ENCODE measurements at places on chromosomes 13 and 19. TPM values are rescaled to one million over a fixed set of nuclear protein-coding genes. Genes with fewer than 3 reads are reported as not detected.

LGALS16 gene
- not detected for total RNA-seq

ZNF792 gene
- 3.9 TPM for total RNA-seq

ZNF284 gene
- total RNA-seq = 5.0 TPM

MCOLN1 gene
- 2.5 TPM for total RNA-seq

KIR2DL4 gene
- total RNA-seq = not detected

MISP3 gene
- total RNA-seq = under 0.01 TPM

UTP14C gene
- 16.4 TPM for total RNA-seq

GRCh38 chr19:15702534-15702930 is 25.3 kb upstream of the OR10H2 start:
- H3K4me1 ChIP-seq = no peaks in the 10 kb centered on the region
- H3K4me3 ChIP-seq = no peak overlapping the region
- H3K27me3 ChIP-seq = no peaks in the 10 kb centered on the region
- H3K27ac ChIP-seq = no peak overlapping the region
- DNase-seq = no peak
- H3K36me3 ChIP-seq = no peaks in the 10 kb centered on the region

- peak overlapping the region; percentile 1 for H3K4me3 ChIP-seq
- H3K36me3 ChIP-seq = peaks cover 11% of the 10 kb centered on the region
- peak; percentile 67 for DNase-seq
Measured at GRCh38 chr19:47226426-47227351, 4.3 kb downstream of the BBC3 start.

DNA sequence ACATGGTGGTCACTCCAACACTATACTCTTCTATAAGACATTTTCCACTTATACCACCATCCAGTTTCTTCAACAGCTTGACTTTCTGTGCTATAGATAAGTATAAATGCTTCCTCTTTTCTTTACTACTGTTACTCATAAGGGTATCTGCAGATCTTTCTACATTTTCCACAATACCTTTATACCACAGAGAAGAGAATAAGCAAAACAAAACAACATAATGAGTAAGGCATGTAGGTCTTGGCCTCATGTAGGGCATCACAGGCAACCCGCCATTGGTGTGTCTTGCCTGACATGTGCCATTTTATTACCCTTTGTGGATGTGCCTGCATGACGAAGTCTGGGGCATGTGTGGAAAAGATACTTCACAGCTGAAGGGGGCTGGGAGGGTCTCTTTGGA is 265.3 kb upstream of the STARD13 start:
- no peak overlapping the region for H3K27ac ChIP-seq
- H3K27me3 ChIP-seq = no peaks in the 10 kb centered on the region
- DNase-seq = no peak
- H3K36me3 ChIP-seq = no peaks in the 10 kb centered on the region
- peaks cover 4% of the 10 kb centered on the region for H3K4me1 ChIP-seq

DNA sequence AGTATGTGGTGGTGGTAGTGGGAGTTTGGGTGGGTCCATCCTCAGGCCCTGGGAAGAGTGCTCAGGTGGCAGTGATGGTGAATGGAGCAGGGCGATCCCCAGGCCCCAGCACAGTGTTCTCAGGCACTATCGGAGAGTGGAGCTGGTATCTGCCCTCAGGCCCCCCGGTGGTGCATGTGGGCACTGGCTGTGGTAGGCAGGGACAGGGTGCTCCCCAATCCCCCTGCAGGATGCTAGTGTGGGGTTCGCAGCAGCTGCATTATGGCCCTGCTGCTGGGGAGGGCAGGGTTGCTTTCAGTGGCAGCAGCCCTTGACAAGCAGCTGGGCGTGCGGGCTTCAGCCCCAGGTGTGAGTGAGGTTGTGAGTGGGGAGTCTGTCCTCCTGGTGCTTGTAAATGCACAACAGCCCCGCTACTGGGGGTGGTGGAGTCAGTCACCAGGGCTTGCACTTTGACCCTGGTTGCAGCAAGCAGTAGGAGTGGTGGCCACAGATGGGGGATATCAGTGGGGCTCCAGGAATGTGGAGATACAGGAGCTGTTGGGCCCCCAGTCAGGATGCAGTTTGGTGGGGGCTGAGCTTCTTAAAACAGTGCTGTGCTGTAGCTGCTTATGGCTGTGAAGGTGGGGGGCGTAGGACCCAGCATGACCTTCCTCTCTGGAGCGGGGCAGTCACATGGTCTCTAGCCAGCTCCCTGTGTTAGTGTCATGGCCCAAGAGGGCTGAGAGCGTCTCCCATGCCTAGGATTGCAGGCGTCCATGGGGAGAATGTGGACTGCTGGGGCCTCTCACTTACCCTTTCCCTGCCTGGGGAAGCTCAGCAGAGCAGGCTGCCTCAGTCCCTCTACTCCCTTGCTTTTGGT is 38.7 kb upstream of the ARHGEF7 start:
- no peaks in the 10 kb centered on the region for H3K4me1 ChIP-seq
- H3K27me3 ChIP-seq = peaks cover 9% of the 10 kb centered on the region
- H3K4me3 ChIP-seq = no peak overlapping the region
- H3K36me3 ChIP-seq = no peaks in the 10 kb centered on the region
- H3K27ac ChIP-seq = no peak overlapping the region

DNA sequence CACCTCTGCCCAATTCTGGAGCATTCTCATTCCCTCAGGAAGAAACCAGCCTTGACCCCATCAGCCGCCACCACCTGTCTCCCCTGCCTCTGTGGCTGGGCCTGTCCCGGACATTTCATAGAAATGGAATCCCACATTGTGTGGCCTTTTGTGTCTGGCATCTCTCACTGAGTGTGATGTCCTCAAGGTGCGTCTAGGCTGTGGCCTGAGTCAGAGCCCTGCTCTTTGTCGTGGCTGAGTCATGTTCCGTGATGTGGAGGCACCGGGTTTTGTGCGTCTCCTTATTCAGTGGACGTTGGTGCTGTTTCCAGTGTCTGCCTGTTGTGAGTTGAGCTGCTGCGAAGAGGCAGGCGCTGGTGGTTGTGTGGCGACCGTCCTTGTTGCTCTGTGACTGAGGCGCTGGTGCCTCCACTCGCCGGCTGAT is 3.5 kb downstream of the FZR1 start:
- H3K27ac ChIP-seq = peak overlapping the region; percentile 1

DNA sequence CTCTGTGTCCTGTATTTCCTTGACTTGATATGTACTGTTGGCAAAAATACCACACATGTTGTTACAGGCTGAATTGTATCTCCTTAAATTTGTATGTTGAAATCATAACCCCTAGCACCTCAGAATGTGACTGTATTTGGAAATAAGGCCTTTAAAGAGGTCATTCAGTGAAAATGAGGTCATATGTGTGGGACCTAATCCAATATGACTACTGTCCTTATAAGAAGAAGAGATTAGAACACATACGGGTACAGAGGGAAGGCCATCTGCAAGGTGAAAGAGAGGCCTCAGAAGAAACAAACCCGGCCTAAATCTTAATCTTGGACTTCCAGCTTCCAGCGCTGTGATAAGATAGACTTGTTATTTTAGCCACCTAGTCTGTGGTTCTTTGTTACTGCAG is 202.5 kb downstream of the NUFIP1 start:
- H3K4me1 ChIP-seq = no peaks in the 10 kb centered on the region
- no peaks in the 10 kb centered on the region for H3K27me3 ChIP-seq
- no peak overlapping the region for H3K27ac ChIP-seq

- peaks cover 39% of the 10 kb centered on the region for H3K36me3 ChIP-seq
Measured at GRCh38 chr19:11209839-11210655, 12.7 kb upstream of the KANK2 start.

DNA sequence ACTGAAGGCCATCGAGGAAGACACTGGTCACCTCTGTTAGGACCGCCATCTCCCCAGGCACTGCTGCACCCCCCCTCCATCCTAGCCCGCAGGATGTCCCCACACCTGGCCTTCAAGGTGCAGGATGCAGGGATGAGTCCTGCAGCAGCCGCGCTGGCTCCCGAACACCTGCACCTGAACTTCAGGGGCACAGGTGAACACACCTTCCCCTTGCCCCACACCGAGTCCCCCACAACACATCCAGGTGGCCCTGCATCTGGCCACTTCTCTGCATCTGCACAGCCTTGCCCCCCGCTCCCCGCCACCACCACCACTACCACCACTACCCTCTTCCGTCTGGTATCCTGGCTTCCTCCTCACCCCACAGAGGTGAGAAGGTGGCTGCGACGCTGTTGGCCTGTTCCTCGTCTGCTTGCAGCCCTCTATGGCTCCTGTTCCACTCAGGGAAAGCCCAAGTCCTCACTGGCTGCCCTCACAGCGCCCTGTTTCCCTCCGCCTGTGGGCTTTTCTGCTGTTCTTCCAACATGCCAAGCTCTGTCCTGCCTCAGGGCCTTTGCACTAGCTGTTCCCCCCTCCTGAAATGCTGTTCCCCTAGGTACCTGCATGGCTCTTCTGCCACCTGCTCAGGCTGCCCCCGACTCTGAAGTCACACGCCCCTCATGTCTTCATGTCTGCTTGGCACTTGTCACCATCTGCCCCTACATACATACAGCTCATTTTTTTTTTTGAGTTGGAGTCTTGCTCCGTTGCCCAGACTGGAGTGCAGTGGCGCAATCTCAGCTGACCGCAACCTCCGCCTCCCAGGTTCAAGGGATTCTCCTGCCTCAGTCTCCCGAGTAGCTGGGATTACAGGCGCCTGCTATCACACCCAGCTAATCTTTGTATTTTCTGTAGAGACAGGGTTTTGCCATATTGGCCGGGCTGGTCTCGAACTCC is 1.4 kb upstream of the CERS1 start:
- H3K36me3 ChIP-seq = peaks cover 26% of the 10 kb centered on the region
- H3K27ac ChIP-seq = no peak overlapping the region
- H3K27me3 ChIP-seq = peaks cover 7% of the 10 kb centered on the region
- no peak overlapping the region for H3K4me3 ChIP-seq

- H3K27ac ChIP-seq = no peak overlapping the region
- no peak overlapping the region for H3K4me3 ChIP-seq
- no peaks in the 10 kb centered on the region for H3K36me3 ChIP-seq
- H3K4me1 ChIP-seq = no peaks in the 10 kb centered on the region
- DNase-seq = no peak
Measured at GRCh38 chr13:109096101-109096500, 466.7 kb downstream of the MYO16 start.

GRCh38 chr13:24103782-24104372 is 56.6 kb upstream of the SPATA13 start:
- no peak overlapping the region for H3K4me3 ChIP-seq
- peaks cover 1% of the 10 kb centered on the region for H3K27me3 ChIP-seq
- peak; percentile 6 for DNase-seq
- no peaks in the 10 kb centered on the region for H3K36me3 ChIP-seq

DNA sequence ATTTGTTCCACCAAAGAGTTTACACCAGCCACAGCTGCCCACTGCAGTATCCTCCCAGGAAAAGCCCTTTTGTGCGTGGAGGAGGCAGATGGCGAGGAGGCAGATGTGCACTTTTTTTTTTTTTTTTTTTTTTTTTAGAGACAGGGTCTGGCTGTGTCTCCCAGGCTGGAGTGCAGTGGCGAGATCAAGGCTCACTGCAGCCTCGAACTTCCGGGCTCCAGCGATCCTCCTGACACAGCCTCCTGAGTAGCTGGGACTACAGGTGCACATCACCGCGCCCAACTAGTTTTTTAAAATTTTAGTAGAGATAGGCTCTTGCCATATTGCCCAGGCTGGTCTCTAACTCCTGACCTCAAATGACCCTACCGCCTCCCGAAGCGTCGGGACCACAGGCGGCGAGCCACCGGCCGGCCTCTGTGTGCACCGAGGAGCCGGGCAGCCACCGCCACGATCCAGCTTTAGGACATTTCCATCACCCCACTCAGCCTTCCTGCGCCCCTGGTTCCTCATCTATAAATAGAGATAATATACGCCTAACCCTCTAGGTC is 563 bp upstream of the PDCD5 start:
- H3K27me3 ChIP-seq = no peaks in the 10 kb centered on the region
- H3K4me1 ChIP-seq = peaks cover 2% of the 10 kb centered on the region
- peak overlapping the region; percentile 28 for H3K27ac ChIP-seq
- DNase-seq = no peak
- peaks cover 13% of the 10 kb centered on the region for H3K36me3 ChIP-seq

DNA sequence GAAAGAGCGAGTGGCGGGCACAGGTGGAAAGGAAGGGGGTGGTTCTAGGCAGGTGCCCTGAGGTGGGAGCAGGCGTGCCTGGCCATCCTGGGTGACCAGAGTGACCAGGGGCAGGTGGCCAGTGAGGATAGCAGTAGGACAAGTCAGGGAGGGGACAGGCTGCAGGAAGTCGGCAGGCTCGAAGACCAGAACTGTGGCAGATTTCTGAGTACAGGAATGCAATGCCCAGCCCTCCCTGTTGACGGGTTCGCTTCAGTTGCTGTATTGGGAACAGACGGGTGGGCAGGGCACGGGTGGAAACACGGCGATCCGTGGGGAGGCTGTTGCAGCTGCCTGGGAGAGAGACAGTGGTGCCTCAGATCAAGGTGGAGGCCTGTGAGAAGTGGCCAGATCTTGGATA is 1.9 kb downstream of the ZNF628 start:
- H3K27ac ChIP-seq = no peak overlapping the region
- H3K4me1 ChIP-seq = peaks cover 9% of the 10 kb centered on the region
- H3K36me3 ChIP-seq = peaks cover 9% of the 10 kb centered on the region
- no peak for DNase-seq

GRCh38 chr13:94195715-94196114 is 283.8 kb downstream of the DCT start:
- H3K36me3 ChIP-seq = no peaks in the 10 kb centered on the region
- H3K27ac ChIP-seq = no peak overlapping the region
- no peaks in the 10 kb centered on the region for H3K27me3 ChIP-seq
- peak; percentile 96 for DNase-seq
- peaks cover 2% of the 10 kb centered on the region for H3K4me1 ChIP-seq

- peaks cover 2% of the 10 kb centered on the region for H3K36me3 ChIP-seq
- peak; percentile 54 for DNase-seq
- no peaks in the 10 kb centered on the region for H3K27me3 ChIP-seq
- H3K4me3 ChIP-seq = peak overlapping the region; percentile 53
Measured at GRCh38 chr13:23570921-23571315, 706 bp downstream of the TNFRSF19 start.

GRCh38 chr13:29817604-29818378 is 32.6 kb downstream of the UBL3 start:
- H3K4me3 ChIP-seq = no peak overlapping the region
- DNase-seq = peak; percentile 23
- peaks cover 4% of the 10 kb centered on the region for H3K4me1 ChIP-seq

DNA sequence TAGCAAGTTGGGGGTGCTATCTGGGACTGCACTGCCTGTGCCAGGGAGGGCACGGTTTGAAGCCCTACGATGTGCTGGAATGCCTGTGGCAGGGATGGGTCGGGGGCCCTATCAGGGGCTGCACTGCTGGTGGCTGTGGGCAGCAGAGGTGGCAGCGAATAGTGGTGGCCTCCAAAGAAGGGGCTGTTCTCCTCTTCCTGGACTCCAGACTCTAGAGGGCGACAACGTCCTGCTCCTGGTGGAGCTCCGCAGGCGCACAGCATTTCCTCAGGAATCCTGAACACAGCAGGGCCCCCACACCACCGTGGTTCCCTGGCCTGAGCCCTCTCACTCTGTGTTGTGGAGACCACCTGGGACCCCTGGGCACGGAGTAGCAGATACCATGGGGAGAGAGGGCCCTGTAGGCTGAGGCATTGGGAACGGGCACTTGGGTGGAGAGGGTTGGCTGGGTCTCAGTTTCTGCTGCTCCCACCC is 145.6 kb downstream of the TNFRSF19 start:
- DNase-seq = no peak
- H3K27me3 ChIP-seq = no peaks in the 10 kb centered on the region
- H3K4me3 ChIP-seq = no peak overlapping the region
- H3K4me1 ChIP-seq = peaks cover 8% of the 10 kb centered on the region
- H3K27ac ChIP-seq = no peak overlapping the region

GRCh38 chr13:27359199-27359821 is 65.1 kb upstream of the GTF3A start:
- DNase-seq = peak; percentile 73
- no peak overlapping the region for H3K27ac ChIP-seq
- H3K36me3 ChIP-seq = no peaks in the 10 kb centered on the region
- peaks cover 10% of the 10 kb centered on the region for H3K4me1 ChIP-seq

GRCh38 chr19:38534574-38534973 is 83.2 kb downstream of the MAP4K1 start:
- H3K27me3 ChIP-seq = peaks cover 2% of the 10 kb centered on the region
- no peak overlapping the region for H3K4me3 ChIP-seq
- H3K27ac ChIP-seq = no peak overlapping the region
- DNase-seq = no peak

Data from IMR-90 (cell line).